ENCODE measurements at places on chromosomes 12 and 14. TPM values are rescaled to one million over a fixed set of nuclear protein-coding genes. Genes with fewer than 3 reads are reported as not detected.

Gene RHOF
- 11.7 TPM for total RNA-seq

Gene NUAK1
- 18.7 TPM for total RNA-seq

Gene DTX3
- total RNA-seq: 29.8 TPM

Gene KRT81
- not detected for total RNA-seq

Gene RTN1
- 13.9 TPM for total RNA-seq

Gene PPP1R1A
- 1.6 TPM for total RNA-seq

Gene ATP2A2
- total RNA-seq: 138 TPM

Gene DDN
- total RNA-seq: 0.74 TPM

Gene GDF3
- not detected for total RNA-seq

Gene PTPRR
- total RNA-seq: 2.7 TPM

Gene IL31
- not detected for total RNA-seq

Gene NKX2-8
- not detected for total RNA-seq

Gene SLC8A3
- 3.0 TPM for total RNA-seq

Gene FOXG1
- total RNA-seq: not detected

Gene APOF
- not detected for total RNA-seq

Gene TAMALIN
- total RNA-seq: 13.0 TPM

Gene SLC6A15
- 1.2 TPM for total RNA-seq

Gene MNAT1
- 109 TPM for total RNA-seq

Gene ADAMTS20
- total RNA-seq: 1.0 TPM

Gene FSCB
- 0.90 TPM for total RNA-seq

Gene CRACR2A
- 6.2 TPM for total RNA-seq

Gene KRT73
- total RNA-seq: 0.11 TPM

Gene KRT6C
- not detected for total RNA-seq

Gene PARP11
- 23.3 TPM for total RNA-seq

Gene KLHL33
- 0.69 TPM for total RNA-seq

Gene COL2A1
- 2.3 TPM for total RNA-seq

Gene TMEM132C
- total RNA-seq: 11.1 TPM

Gene SYNDIG1L
- total RNA-seq: not detected

Gene AKAP6
- 43.0 TPM for total RNA-seq

Gene DNAJC22
- total RNA-seq: 1.0 TPM

Gene SMAGP
- total RNA-seq: 13.4 TPM

Gene OR4K17
- total RNA-seq: not detected

Gene EML1
- 77.1 TPM for total RNA-seq

Gene IRAK4
- 33.1 TPM for total RNA-seq

Gene FOXM1
- total RNA-seq: 6.2 TPM

Gene VCPKMT
- 9.6 TPM for total RNA-seq

Gene TAS2R43
- total RNA-seq: 23.7 TPM

Gene NANOG
- 0.21 TPM for total RNA-seq

Gene ANO2
- 8.8 TPM for total RNA-seq

Gene SERPINA12
- total RNA-seq: not detected

Gene ITGB7
- 1.6 TPM for total RNA-seq

All from urinary bladder (tissue), 4 donors.